ENCODE measurements at places on chromosomes 12 and 14.

- DNase-seq = no peak
Measured at GRCh38 chr12:106276032-106276740, 26.3 kb upstream of the TCP11L2 start.

GRCh38 chr14:98958048-98958631, 313.9 kb downstream of the BCL11B start:
- DNase-seq = no peak

- DNase-seq = no peak
Measured at GRCh38 chr12:108643941-108644810, 10.5 kb upstream of the SELPLG start.

GRCh38 chr14:88189417-88190191, 133.5 kb downstream of the KCNK10 start:
- peak; percentile 88 for DNase-seq

- DNase-seq = peak; percentile 58
Measured at GRCh38 chr12:125185740-125186470, 120.7 kb downstream of the AACS start.
